ENCODE measurements at places on chromosomes 1 and 21.

- peak; percentile 20 for DNase-seq
Measured at GRCh38 chr1:101235696-101236515, 913 bp upstream of the S1PR1 start.

DNA sequence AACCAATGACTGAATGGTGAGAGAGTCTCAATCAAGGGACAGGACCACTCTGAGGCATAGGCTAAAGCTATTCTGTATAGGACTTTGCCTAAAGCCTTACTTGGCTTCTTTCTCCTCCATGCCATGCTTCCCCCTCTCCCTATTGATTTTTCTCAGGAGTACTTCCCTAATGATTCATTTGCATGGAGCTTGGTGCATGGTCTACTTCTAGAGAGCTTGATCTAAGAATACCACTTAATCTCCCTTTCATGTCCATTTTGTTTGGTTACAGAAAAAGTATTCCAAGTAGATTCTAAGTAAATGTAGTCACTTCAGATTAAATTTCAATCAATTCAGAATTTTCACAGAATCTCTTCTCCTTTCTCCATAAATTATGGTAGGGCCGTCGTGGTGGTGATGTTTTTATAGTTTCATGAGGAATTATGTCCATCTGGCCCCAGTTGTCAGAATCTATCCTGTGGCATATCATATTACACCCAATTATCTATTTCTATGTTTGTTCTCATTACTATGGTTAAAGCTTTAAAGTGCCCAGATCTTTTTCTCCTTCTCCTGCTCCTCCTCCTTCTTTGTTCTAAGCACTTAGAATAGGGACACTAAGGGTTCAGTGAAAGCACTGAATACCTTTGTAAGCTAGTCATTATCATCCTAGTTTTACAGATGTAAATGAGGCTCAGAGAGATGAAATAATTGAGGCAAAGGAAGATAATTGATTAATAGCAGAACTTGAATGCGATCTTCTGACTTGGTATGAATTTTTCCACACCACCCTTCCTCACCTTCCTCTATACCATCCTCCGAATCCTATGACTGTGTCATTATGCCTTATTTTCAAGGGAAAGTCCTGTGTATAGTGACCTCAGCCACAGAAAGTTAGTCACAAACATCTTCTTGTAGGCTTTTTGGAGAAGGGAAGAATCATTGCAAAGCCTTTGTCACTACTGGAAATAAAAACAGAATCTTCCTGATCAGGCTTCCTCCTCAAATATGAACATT is 85.6 kb upstream of the ZRANB2 start:
- DNase-seq, result no peak

DNA sequence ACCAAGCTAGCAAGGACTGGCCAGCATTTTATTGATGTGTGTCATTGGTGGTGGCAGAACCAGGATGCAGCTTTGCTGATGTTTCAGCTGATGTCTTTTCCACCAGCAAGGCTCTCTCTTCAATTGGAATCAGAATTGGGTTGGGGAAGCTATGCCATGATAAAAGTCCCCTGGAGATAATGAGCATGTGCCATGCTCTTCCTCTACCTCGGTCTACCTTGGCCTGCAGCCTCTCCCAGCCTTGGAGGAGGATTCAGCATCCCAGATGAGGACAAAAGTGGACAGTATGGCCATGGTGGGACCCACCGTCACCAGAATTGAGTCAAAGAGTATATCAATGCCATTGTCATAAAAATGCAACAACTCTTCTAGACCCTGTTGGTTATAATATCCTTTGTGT is 8.6 kb downstream of the AVPR1B start:
- DNase-seq, result no peak

DNA sequence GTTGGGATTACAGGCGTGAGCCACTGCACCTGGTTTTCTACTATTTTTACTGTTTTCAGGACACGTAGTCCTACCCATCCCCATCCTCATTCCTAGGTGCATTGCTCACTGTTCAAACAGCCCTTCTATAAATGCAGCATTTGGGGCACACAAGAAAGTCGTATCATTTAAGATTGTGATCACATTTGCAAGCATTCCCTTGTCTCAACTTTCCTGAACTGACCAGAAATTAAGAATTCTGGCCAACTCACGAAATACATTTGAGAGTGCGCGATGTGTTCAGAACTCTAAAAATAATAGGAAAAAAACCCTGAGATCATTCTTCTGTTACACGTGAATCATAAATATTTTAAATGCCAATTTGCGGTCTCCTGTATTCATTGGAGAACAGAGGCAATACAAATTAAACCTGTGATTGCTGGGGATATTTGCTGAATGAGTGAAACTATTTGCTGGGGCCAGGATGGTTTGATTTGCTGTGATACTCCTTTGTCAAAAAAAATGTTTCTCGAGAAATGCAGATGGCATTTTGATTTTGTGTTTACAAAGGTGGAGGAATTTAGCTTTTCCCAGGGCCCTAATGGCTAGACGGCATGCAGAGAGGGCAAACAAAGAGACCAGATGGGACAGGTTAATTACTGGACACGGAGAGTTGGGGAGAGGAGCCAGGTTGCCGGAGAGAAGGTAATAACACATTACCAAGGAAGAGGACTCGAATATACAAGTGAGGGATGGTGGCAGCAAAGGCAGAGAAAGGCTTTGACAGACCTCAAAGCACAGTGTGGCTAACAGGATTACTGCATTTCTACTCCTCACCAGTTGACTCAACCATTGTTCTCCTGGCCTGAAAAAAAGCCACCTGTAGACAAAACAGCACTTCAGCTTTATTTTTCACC is 38.4 kb downstream of the STPG1 start:
- peak; percentile 35 for DNase-seq

- no peak for DNase-seq
Measured at GRCh38 chr1:32353431-32353830, 8.9 kb downstream of the FAM229A start.

- peak; percentile 13 for DNase-seq
Measured at GRCh38 chr21:34912022-34912945, 136.8 kb downstream of the RUNX1 start.

- DNase-seq, result no peak
Measured at GRCh38 chr21:29304597-29304996, 5.9 kb downstream of the BACH1 start.

GRCh38 chr1:63087966-63088365 is 234.4 kb upstream of the FOXD3 start:
- DNase-seq, result no peak

DNA sequence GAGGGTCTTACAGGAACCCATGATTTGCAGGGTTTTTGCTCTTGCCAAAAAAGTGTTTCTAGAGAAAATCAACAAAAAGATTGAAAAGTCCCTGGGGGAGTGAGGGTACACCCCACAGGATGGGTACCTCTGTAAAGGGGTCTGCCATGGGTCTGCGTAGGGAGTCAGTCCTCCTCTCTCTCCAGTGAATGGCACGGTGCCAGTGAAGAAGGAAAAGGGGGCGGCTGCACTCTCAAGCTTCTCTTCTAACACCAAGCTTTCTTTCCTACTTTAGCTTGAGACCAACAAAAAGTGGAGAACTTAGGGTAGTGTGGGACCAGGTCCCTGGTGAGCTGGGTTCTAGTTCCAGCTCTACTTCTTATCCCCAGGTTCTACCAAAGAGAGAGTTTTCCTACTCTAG is 87.4 kb downstream of the GLUL start:
- no peak for DNase-seq
